ENCODE measurements at places on chromosomes 7 and 10. TPM values are rescaled to one million over a fixed set of nuclear protein-coding genes. Genes with fewer than 3 reads are reported as not detected.

The PDK4 gene
- total RNA-seq, result 0.31 TPM

The TTYH3 gene
- total RNA-seq, result 178 TPM

The KLF6 gene
- total RNA-seq, result 27.9 TPM

The KAZALD1 gene
- 10.2 TPM for total RNA-seq

The GRM8 gene
- 2.1 TPM for total RNA-seq

The TMEM139 gene
- total RNA-seq, result 1.5 TPM

The GFRA1 gene
- total RNA-seq, result 5.1 TPM

The GHRHR gene
- total RNA-seq, result 4.0 TPM

The GNG11 gene
- 1.3 TPM for total RNA-seq

The RAB19 gene
- 13.9 TPM for total RNA-seq

The PNLIPRP3 gene
- total RNA-seq, result not detected

The HNRNPF gene
- 358 TPM for total RNA-seq

The FANK1 gene
- total RNA-seq, result 2.8 TPM

The ERCC6 gene
- total RNA-seq, result 14.3 TPM

GRCh38 chr10:112295853-112296830 lies 12.9 kb downstream of the TECTB start:
- DNase-seq, result no peak

GRCh38 chr7:80231707-80232106 lies 97.1 kb downstream of the GNAI1 start:
- DNase-seq, result no peak

GRCh38 chr7:138008588-138009349 lies 6.9 kb upstream of the CREB3L2 start:
- no peak for DNase-seq

DNA sequence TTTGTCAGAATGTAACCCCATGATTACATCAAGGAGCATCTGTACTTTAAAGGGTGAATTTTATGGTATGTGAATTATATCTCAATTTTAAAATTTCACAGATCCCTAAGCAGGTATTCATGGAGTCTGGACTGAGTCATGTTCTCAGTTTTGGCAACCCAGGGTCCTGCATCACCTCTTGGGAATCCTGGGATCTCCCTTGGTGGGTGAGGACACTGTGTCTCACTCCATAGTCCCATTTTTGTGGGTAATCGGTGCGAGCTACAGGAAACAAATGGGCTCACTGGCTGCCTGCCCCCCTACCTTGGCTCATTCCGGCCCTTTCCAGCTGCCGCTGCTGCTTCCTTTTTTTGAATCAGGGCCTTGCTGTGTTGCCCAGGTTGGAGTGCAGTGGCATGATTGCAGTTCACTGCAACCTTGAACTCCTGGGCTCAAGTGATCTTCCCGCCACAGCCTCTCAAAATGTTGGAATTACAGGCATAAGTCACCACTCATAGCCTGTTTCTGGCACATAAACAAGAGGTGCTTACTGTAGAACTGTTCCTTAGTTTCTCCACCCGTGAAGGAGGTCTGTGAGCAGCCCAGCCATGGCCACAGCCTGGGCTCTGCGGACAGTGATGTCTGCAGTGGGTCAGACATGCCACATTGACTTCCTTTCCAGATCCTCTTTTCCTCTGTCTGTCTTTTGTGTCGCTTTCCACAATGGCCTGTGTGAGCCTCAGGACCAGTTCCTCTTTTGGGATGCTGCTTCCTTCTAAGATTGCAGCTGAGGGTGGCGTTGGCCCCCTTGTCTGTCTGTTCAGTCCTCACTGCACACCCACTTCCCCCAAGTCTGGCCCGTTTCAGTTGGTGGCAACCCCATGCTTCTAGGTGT lies 14.5 kb downstream of the PALD1 start:
- no peak for DNase-seq

DNA sequence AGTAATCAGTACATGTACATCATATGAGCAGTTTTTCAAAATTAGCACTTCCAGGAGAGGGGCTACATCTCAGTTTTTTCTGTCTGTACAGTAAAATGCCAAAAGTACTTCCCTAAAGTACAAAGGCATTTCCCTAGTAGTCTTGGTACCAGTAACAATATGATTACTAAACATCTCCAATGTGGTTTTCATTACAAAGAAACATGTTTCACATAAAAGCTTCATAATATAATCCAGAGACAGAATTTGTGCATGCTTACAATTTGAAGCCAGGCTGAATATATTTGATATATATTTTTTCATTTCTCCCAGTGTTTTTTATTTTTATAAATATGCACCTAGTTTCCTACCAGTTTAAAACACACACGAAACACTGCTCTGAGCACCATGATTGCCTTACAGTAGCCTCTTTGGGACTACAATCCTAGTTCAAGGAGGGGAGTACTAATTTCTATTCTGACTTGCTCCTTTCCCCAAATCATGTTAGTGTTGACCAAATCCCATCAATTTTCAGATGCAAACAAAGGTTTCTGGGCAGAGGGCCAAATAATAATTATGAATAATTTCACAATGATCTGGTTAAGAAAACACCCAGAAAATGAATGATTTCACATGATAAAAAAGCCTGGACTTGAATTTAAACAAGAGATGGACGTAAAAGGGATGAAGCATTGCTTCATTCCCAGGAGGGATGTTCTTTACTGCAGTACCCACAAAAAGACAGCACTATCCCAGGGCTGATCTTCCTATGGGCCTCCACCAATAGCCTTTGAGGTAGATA lies 201.3 kb downstream of the SLC25A13 start:
- no peak for DNase-seq

GRCh38 chr10:6239213-6239991 lies 36.7 kb downstream of the PFKFB3 start:
- DNase-seq, result no peak

- no peak for DNase-seq
These were observed 87.2 kb downstream of the PDE1C start for GRCh38 chr7:31982962-31983361.

- no peak for DNase-seq
These were observed 19.8 kb upstream of the MRC1 start for GRCh38 chr10:17789396-17789795.

- DNase-seq, result no peak
These were observed 14.8 kb downstream of the AKR1D1 start for GRCh38 chr7:138091032-138091431.

DNA sequence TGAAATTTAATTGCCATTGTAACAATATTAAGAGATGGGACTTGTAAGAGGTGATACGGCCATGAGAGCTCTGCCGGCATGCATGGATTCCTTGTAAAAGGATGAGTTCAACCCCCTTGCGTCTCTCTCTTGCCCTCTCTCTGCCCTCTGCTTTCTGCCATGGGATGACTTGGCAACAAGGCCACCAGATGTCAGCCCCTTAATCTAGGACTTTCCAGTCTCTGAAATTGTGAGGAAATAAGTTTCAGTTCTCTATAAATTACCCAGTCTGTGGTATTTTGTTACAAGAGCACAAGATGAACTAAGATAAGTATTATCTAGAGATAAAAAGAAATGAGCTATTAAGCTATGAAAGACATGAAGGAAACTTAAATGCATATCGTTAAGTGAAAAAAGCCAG lies 145.7 kb upstream of the AHR start:
- DNase-seq, result no peak

GRCh38 chr7:127413962-127414361 lies 21.5 kb upstream of the ZNF800 start:
- no peak for DNase-seq

DNA sequence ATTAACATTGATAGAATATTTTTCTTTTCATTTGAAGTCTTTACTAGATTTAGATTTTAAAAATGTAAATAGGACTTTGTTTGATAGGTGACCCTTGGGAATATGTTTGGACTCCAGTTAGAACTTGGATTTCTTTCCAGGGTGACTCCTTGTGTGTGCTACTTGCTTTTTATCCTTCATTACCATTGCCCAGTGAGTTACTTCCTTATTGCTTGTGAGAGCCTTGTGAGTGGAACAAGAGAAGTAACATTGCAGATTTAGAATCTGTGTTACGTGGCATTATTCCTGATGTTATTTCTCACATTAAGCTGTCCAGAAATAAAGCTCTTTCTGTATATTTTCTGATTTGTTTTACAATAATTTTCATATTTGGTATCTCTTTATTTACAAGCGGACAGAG lies 128.0 kb upstream of the LRGUK start:
- no peak for DNase-seq

DNA sequence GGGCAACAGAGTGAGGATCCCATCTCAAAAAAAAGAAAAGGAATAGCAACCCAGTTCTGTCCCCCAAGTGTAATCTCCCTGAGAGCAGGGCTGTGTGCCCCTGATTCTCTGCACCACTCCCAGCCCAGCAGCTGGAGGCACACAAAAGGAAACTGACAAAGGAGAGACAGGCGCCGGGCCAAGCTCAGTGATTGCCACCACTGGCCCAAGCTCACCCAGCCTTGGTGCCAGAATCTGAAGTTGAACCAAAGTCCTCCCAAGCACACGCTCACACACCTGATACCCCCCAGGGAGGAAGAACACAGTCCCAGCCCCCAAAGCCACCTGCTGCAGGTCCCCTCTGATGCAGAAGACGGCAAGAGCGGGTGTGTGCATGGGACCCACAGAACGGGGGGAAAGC lies 50.3 kb downstream of the TNRC18 start:
- no peak for DNase-seq

GRCh38 chr7:38675494-38676106 lies 44.4 kb upstream of the AMPH start:
- DNase-seq, result no peak

GRCh38 chr7:69814421-69814962 lies 216.2 kb downstream of the AUTS2 start:
- DNase-seq, result no peak

DNA sequence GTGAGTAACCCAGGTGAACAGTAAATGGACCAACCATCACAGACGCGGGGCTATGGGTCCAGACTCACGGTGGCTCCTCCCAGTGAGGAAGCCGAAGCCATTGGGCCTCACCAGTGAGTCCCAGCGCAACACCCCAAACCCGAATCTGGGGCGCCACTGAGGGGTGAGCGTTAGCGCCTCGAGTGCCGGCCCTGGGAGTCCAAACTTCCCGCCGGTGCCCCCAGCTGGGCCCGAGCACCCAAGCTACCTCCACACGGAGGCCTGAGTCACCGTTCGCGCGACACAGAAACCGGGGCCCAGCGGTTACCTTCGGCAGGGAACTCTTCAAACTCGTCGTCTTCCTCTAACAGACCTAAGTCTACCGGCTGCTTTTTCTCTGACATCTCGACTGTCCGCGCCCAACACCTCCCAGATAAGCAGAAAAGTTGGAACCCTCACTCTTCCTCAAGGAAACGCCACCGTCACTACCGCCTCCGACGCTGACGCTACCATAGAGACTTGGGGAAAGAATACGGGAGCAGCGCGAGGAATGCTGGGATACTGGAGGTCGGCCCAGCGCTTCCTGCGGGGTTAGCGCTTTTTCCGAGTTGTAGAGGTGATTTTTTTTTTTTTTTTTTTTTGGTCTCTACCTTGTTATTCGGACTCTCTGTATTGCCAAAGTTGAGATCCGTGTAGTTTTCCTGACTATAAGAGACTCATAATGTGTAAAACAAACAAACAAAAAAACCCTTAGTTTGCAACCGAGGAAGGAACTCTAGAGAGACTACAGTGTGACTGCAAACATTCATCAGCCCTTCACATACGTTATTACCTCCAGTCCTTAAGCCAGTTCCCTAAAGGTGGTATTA lies at the start of gene SEM1:
TSS of gene SEM1 (minus strand) at position 466 of the 848 bp plus-strand sequence. CDS start at position 383, 83 bp downstream.
- DNase-seq, result peak; percentile 67

DNA sequence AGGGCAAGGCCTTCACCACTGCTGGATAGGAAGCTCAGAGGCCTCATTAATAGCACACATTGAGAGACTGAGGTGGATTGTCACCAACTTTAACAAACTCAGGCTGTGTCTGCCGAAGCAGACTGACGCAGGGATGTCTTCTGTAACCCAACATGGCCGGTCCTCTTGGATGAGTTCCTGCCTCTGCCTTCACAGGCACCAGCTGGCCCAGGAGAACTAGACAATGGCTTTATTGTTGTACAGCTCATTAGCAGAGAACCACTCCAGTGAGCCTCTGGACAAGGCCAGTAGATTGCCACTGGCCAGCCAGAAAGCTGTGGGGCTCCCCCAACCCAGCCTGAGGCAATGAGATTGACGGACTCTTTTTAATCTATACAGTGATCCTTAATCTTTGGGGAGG lies 9.4 kb downstream of the NODAL start:
- DNase-seq, result no peak

DNA sequence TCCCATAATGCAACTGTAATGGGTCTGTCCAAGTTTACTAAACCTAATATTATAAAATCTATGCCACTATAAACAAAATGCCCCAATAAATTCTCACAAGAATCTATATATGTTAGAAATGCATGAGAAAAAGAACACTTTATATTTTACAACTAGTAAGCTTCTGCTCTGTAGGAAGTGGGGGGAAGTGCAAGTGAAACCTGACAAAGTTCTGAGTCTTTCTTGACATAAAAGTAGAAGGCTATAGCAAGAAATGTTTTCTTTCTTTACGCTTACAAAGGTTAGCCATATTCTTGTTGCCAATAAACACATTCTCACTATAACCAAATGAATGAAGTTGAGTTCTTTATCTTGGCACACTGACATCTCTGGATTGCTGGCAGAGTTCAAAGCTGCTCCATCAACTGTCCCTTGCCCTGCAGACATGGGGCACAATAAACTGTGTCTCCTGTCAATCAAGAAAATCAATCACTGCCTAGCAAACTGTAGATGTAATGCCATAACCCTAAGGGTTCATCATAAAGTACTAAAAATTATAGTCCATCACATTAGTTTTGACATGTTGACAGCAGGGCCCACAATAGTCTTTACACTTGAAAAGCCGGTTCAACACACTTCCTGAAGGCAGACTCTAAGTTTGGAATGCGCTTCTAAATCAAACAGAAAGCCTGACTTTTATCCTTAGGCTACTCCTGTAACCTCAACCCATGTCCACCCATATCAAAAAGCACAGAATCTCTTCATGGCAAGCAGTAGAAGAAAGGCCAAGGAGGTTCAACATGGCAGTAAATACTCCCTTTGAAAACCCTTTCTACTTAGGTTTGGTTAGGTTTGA lies 58.6 kb downstream of the TPK1 start:
- no peak for DNase-seq

- no peak for DNase-seq
These were observed 256.8 kb downstream of the KCND2 start for GRCh38 chr7:120529736-120530135.

- DNase-seq, result no peak
These were observed 106.9 kb upstream of the FAM3C start for GRCh38 chr7:121503039-121503438.

- DNase-seq, result no peak
These were observed 31.7 kb upstream of the OPALIN start for GRCh38 chr10:96390460-96390864.

GRCh38 chr7:142408794-142409193 lies 150.9 kb upstream of the PRSS58 start:
- no peak for DNase-seq

DNA sequence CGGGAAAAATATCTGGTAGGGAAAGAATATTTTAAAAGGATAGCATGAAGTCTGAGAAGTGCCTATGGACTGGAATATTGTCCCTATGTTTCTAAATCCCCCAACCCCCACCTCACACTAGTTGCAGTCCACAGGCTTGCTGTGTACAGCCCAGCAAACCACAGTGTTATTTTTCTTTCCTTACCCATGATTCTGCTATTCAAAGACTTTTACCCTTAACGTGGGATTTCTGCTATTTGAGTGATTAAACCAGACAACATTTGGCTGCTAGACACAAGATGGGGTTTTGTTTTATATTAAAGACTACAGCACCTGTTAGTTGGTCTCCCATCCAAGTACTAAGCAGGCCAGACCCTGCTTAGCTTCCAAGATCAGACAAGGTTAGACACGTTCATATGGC lies 120.5 kb upstream of the MYO3A start:
- no peak for DNase-seq
